Stimulated activated CD8-positive, alpha-beta memory T cell treated with anti-CD3 and anti-CD28 coated beads, Interleukin-4, amount 100 ng/mL, for 4 hours (primary cell): ENCODE measurements at places on chromosomes 3 and 15.

- no peak for DNase-seq
These were observed 101.4 kb upstream of the GOLIM4 start for GRCh38 chr3:168197162-168197561.

DNA sequence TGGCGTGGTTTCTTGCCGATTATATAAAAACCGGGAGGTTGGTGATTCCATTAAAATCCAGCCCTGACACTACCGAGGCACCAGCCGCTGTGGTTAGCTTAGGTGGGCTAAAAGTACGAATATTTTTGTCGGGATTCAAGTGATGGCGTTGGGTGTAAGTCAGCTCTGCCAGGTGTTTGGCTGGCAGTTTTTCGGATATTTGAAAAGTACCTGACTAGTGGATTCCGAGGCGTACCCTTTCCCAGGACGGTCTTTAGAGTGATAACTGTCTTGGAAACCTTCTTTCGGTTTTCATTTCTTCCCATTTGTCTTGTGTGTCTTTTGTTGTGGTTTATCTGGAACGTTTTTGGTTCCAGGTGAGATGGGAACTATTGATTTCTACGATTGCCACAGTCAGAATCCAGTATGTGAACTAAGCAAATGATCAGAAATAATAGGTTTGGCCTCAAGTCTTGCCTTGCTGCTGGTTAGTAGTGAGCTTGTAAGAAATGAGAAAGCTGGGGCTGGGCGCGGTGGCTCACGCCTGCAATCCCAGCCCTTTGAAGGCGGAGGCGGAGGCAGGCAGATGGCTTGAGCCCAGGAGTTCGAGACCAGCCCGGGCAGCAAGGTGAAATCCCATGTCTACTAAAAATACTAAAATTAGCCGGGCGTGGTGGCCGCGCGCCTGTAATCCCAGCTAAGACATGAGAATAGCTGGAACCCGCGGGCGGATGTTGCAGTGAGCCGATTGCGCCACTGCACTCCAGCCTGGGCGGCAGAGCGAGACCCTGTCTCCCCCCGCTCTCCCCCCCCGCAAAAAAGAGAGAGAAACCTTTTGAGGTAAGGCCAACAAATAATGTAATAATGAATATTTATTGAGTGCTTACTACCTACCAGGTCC lies 1.4 kb downstream of the FYTTD1 start:
- DNase-seq = no peak

- DNase-seq = no peak
These were observed 78.3 kb downstream of the NAALADL2 start for GRCh38 chr3:174937478-174937877.

DNA sequence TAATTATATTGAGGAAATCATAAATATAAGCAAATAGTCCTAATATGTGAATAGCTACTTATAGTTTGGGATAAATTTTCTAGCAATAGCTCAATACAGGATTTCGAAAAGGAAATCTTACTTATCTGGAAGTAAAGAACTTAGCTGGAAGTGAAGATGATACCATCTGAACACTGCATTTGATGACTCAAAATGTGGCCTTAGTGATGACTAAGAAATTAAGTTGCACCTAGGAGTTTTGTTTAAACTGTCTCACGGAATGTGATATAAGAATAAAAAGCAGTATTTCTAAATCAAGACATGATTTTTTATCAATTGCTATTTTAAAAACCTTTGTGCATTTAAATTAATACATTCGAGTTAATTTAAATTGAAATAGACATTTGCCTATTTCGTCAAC lies 91.2 kb downstream of the EOMES start:
- no peak for DNase-seq

DNA sequence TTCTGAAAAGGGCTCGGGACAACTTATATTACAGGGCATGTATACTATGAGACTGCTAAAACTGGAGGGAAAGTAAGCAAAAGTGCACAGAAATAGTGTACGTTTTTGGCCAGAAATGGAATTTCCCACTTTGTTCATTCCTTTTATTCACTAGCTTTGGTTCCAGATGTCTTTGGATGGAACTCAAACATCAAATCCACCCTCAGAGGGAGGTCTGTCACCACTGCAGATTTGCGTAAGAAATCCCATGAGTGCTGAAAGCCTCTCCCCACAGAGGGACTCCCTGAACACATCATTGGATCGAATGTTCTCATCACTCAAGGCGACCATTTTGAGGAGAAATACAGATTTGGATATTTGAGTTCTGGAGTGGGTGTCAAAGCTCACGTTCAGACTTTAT lies 71.6 kb downstream of the FEM1B start:
- DNase-seq = no peak

DNA sequence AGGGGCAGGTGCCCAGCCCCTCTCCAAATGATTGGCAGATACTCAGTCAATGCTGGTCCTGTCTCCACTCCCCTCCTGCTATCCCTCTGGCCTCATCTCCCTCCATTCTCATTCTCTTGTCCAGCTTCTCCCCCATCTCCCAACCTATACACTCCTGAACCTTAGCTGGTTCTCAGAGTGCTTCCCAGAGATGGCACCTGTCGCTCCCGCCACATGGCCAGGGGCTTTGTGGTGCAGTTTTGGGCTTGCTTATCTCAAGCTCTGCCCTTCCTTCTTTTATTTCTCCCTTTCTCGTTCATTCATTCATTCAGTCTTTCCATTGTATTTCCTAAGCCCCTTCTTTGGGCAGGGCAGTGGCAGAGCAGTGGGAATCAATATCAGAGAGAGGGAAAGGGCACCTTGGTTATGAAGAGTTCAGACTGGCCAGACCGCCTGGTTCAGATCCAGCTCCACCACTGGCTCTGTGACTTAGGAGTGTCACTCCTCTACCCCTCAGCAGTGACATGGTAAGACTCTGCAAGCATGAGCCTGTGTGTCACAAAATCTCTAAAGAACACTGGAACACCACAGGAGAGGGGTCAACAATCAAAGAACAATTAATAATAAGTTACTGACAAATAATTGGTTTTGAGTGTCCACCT lies 20.2 kb upstream of the CXCR6 start:
- DNase-seq = no peak

GRCh38 chr15:67794832-67795574 lies 30.3 kb upstream of the SKOR1 start:
- DNase-seq = no peak

GRCh38 chr3:149581681-149582370 lies 76.0 kb downstream of the WWTR1 start:
- no peak for DNase-seq

DNA sequence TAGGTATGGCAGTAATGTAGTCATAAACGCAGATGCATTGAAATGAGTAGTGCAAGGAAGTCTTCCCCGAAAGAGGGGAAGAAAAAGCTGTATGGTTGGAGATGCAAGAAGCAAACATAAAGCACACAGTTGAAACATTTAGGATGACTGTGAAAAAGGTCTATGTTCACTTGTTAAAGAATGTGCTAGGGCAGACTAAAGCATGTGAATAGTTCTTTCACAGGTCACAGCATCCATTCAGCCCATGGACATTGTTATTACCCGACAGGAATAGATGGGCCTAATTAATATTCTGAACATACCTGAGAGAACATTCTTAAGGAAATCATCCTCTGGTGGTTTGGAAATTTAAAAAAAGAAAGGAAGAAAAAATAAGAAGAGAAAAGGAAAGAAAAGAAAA lies 595.2 kb downstream of the ZIC1 start:
- DNase-seq = no peak

GRCh38 chr15:64766058-64766457 lies 9.3 kb downstream of the RBPMS2 start:
- no peak for DNase-seq

DNA sequence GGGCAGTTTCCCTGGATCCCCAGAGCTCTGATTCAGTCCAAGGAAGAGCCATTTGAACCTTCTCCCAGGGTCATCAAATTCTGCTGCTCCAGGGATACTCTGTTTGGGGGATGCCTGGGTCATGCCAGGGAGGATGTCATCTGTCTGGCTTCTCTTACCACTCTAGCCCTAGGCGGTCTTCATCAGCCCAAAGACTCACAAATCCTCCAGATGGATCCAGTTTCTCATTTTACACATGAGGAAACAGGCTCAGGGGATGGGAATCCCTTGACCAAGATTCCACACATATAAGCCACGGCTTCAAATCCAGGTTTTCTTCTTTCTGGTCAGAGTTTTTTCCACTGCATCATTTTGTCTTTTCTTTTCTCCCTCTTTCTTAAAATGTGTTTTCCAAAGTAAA lies 36.7 kb downstream of the SLC28A1 start:
- no peak for DNase-seq

DNA sequence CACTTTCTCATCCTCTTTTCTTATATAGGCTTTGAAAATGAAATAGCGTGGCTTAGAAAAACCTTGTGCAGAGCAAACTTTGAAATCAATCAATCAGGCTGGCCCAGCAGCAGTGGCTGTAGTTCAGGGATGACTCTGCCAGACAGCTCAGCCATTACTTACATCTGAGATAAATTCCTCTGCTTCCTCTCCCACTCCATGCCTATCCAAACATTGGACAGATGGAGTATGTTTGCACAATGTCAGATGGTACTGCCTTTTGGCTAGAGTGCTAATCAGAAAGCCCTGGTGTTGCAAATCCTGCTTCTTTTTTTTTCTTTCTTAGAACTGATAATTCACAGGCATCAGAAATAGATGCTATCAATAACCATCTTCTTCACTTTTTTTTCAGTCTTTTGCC lies 1065.1 kb downstream of the AGBL1 start:
- no peak for DNase-seq

DNA sequence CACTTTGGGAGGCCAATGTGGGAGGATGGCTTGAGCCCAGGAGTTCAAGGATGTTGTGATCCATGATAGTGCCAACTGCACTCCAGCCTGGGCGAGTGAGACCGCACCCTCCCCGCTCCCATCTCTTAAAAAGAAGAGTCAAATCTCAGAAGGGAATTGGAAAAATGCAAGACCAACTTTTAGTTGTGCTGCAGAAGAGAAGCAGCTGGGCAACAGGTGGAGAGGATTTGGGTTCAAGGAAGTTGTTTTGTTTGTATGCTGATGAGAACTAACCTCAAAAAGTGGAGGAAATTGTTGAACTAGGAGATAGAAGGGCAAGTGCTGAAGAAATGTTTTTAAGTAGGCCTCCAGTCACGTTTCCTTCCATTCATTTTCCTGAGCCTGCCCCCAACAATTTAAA lies 12.8 kb upstream of the PDCD7 start:
- no peak for DNase-seq

DNA sequence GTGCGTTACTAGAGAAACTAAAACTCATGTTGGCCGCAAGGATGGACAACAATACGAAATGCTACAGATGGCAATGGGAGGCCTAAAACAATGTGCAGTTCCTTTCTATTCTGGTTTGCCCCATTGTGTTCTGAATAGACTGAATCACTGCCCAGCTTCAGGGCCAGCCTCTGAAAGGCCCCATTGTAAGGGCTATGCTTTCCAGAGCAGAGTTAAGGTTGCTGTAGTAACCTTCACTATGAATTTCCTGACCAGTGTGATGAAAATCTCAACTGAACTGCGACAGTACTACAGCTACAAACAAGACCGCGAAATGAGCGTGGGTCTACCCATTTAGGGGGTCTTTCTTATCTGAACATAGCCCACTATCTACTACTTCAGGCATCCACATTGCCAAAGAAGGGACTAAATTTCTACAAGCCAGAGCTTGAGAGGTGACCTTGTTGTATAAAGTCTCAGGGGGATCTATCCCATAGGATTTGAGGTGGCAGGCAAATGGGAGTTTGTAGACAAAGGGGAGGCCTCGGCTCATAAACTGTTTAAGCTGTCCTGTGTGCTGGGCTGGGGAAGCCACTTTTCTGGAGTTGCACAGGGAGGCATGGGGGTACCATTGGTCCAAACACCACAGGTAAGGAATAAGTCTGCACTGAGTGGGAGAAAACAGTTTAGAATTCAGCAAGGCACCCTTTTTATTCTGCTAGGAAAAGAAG lies 80.1 kb downstream of the MYO1E start:
- DNase-seq = no peak

GRCh38 chr15:75065467-75065850 lies 42.1 kb downstream of the PPCDC start:
- DNase-seq = no peak

GRCh38 chr3:182568261-182568660 lies 225.0 kb upstream of the ATP11B start:
- no peak for DNase-seq

DNA sequence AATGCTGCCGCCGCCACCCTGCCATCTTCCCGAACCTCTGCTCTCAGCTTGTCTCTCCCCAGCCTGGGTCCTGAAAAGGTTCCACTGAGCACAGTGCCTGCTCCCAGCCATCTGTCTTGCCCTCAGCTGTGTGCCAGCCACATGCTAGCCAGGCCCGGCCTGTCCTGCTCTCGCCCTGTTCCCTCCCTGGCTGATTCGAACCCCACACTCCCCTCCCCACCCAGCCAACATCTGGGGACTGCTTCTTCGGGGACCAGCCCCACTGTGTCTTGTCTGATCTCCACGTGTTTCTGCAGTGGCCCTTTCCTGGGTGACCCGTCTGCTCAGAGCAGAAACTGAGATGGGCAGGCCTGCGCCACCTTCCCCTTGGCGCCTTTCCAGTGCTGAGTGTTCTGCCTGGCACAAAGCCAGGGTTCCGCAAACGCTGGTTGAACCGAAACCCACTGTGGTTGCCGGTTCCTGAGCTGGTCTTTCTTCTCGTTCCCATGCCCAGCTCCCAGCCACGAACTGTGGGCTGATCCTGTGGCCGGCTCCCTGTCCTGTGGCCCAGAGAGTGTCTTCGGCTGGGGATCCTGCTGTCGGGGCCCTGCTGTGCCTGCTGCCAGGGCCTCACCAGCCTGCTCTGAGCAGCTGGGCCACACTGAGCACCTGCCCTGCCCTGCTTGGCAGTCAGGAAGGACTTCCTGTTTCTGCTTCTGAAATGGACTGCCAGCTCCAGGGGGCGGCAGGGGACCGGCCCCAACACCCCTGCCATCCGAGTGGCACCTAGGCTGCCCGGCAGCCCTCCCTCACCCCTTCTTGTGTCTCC lies 62.7 kb upstream of the KLF13 start:
- DNase-seq = peak; percentile 43

DNA sequence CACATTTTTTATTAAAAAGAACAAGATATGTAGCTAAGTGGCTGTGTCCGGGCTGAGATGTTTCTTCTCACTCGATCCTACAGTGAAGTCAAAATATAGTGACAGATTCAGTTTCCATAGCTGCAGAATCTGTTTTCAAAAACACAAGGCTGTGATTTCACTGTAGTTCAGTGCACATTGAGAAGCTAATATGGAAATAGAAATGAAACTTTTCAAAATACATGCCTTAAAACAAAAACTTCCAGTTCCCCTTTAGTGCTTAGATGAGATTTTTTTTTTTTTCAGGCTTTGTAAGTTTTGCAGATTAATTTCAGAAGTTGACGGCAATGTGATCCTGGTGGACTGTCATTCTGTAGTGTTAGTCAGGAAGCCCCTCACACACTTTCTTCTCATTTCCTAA lies 23.8 kb upstream of the TRAK1 start:
- DNase-seq = no peak

- no peak for DNase-seq
These were observed 31.7 kb upstream of the ATOSA start for GRCh38 chr15:52710708-52711389.

GRCh38 chr3:120302361-120302760 lies 17.3 kb upstream of the GPR156 start:
- DNase-seq = no peak
